GM23248 (cell line): ENCODE measurements at places on chromosomes 2 and 18.
A peak's percentile ranks its signal among the peaks of the same experiment; 100 is the strongest.

- no peak for DNase-seq
- H3K36me3 ChIP-seq, result no peaks in the 10 kb centered on the region
- no peaks in the 10 kb centered on the region for H3K4me1 ChIP-seq
Observed at GRCh38 chr18:13540477-13541182, 185.7 kb downstream of the FAM210A start.

DNA sequence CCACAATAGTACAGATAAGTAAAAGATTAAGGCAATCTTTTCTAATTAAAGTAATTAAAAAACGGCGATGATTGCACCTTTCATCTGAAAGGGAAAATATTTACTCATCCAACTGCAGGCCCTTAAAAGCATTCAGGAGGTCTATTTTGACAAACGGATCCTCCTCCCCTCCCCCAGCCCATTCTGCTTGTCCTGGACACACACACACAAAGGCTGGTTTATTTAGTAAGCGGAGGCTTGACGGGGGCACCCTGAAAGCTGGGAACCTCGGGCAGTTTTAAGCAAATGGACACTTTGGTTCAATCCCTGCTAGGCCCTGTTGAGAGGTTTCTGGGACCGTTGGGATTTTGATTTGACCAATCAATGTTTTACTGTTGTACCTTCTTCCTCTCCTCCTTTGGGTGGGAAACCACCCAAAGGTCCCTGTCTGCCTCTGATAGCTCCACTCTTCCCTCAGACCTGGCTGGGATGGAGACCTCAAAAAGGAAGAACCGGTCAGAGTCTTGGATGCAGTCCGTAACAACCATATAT is 135.8 kb upstream of the HAAO start:
- no peak overlapping the region for H3K27ac ChIP-seq
- H3K36me3 ChIP-seq, result no peaks in the 10 kb centered on the region
- peaks cover 66% of the 10 kb centered on the region for H3K4me1 ChIP-seq
- DNase-seq, result no peak
- no peaks in the 10 kb centered on the region for H3K27me3 ChIP-seq

DNA sequence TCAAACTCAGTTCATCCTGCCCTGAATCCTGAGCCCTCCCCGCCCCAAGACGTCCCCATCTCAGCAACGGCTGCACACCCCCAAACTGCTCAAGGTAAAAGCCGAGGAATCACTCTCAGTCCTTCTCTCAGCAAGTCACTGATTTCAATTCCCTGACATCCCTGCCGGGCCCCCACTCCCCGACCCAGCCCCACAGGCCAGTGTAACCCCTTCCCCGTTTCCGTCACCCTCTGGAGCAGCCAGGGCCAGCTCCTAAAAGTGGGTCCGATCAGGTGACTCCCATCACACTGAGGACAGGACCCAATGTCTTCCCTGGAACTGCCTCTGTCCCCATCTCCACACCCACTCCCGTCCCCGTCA is 20.5 kb downstream of the SNORC start:
- no peaks in the 10 kb centered on the region for H3K36me3 ChIP-seq
- 0 out of 2 replicates have a peak, but pooled peaks cover 3% of the 10 kb centered on the region for H3K27me3 ChIP-seq
- DNase-seq, result no peak
- H3K27ac ChIP-seq, result no peak overlapping the region

GRCh38 chr2:68362069-68362468 is 3.0 kb upstream of the PLEK start:
- no peak overlapping the region for H3K4me3 ChIP-seq
- H3K27me3 ChIP-seq, result no peaks in the 10 kb centered on the region
- no peak overlapping the region for H3K27ac ChIP-seq
- no peaks in the 10 kb centered on the region for H3K4me1 ChIP-seq

DNA sequence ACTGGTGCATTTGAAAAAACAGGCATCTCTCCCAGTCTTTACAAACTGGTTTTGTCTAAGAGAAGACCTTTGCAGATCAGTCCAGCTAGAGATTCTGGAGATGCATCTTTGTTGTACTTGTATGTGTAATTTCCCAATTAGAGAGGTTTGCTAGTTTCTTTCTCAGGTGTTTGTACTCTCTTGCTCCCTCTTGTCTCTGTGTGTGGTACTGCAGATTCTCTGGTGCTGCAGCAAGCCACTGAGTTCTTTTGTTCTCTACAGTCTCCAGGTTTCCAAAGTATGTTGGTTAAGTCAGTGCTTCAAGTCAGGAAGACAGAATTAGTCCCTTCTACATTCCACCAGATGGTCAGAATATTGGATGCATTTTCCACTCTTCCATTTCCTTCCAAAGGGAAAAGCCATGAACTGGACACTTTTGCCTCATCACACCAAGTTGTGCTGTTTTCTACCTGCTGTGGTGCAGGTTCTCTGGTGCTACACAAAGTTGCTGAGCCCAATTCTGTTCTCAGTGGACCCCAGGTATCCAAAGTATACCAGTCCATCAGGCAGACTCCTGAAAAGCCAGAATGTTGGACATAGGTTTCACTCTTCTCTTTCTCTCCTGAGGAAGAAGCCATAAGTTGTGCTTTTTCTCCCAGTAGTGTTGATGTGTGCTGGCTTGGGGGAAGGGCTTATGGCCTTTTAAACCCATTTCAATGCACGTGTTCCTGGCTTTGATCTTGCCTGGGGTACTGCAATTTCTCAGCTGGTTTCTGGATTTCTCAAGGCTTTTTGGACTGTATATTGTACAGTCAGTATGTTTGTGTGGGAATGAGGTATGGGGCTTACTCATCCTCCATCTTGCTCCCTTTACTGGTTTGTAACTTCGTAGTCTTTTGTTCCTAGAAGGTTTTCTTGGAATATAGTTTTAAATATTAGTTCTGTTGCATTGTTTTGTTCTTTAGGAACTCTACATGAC is 29.8 kb downstream of the EPC2 start:
- peak; percentile 12 for DNase-seq
- no peaks in the 10 kb centered on the region for H3K36me3 ChIP-seq
- no peak overlapping the region for H3K27ac ChIP-seq

DNA sequence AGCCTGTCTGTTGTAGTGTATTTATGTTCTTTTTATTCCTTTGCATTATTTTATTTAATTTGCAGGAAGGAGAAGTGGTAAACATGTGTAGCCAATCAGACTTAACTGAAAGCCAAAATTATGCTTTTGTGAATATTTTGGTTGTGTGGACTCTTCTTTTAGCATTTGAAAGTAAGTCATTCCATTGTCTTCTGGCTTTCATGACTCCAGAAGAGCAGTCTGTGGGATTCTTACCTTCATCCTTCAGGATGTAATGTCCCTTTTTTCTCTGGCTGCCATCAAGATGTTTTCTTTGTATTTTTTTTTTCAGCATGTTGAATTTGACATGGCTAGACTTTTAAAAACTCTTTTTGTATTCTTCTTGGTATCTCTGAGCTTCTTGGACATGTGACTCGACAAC is 895.2 kb upstream of the ZEB2 start:
- no peak for DNase-seq
- no peak overlapping the region for H3K4me3 ChIP-seq
- no peaks in the 10 kb centered on the region for H3K4me1 ChIP-seq
- no peak overlapping the region for H3K27ac ChIP-seq

DNA sequence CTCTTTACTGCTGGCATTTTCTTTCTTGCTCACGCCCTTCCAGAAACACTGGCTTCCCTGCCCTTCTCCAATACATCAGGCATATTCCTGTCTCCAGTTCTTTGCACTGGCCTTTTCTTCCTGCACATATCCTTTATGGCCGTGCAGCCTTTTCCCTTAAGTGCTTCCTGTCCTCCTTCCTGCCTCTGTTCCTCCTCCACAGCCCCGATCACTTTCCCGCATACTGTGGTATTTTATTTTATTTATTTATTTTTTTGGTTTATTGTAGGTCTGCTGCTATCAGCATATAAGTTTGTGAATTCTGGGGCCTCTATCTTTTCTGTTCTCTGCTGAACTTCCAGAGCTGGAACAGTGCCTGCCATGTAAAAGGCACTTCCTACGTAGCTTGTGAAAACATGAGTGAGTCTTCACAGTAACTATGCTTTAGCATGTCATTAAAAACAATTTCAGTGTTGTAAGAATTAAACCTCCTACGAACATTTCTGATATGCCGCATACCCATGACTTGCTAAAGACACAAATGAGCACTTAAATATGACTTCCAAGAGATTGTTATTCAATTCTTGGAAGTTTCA is 289.1 kb downstream of the TRIB2 start:
- DNase-seq, result no peak
- H3K4me1 ChIP-seq, result peaks cover 12% of the 10 kb centered on the region; the same call in 1 of the 2 replicates
- H3K36me3 ChIP-seq, result no peaks in the 10 kb centered on the region
- no peak overlapping the region for H3K4me3 ChIP-seq
- H3K27me3 ChIP-seq, result no peaks in the 10 kb centered on the region

DNA sequence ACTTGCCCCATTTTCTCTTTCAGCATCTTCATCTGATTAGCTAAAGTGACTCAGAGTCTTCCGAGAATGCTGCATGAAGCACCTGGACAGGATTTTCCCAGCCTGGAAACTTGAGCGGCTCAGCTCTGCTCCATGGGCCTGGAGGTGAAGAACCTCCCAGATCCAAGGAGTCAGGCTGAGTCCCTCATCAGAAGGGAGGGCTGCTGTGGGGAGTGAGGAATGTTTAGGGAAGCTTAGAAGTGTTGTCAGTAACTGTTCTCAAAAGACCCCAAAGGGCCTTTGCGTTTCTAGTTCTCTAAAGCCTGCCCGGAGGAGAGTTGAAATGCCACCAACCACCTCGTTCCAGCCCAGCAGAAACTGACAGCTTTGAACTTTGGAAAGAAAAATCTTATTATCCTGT is 157.1 kb downstream of the CLIP4 start:
- H3K4me1 ChIP-seq, result no peaks in the 10 kb centered on the region
- no peak overlapping the region for H3K4me3 ChIP-seq
- H3K27me3 ChIP-seq, result peaks cover 18% of the 10 kb centered on the region
- no peak for DNase-seq
- no peaks in the 10 kb centered on the region for H3K36me3 ChIP-seq
- no peak overlapping the region for H3K27ac ChIP-seq

GRCh38 chr2:75667884-75668283 is 21.3 kb downstream of the MRPL19 start:
- H3K27me3 ChIP-seq, result no peaks in the 10 kb centered on the region
- H3K27ac ChIP-seq, result no peak overlapping the region
- H3K4me1 ChIP-seq, result no peaks in the 10 kb centered on the region
- peaks cover 25% of the 10 kb centered on the region for H3K36me3 ChIP-seq

DNA sequence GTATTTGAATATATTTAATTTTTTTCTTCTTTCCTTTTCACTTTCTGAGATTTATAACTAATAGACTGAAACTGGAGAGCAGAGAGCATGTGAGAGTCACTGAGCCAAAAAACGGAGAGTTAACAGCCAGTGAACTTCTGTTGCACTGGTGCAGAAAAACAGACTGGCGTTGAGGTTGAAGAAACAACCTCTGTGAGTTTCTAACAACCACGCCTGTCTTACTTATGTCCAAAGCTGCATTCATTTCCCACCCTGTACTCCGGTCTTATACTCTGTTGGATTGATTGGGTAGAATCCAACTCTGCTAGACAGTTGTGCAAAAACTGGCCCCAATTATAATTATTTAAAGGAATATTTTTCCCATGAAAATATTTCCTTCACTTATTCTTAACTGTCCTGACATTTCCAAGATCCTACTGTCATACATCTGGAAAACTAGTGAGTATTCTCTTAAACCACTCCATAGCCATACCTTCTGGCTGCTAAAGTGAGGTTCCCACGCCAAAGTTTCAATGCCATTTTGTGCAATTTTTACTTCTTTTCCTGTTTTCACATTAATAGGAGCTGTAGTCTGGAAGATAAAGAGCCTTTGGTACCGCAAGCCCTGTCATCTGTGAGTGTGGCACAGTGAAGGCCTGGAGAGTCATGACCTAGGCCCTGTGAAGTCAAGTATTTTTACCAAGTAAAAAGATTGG is 9.4 kb downstream of the CYP1B1 start:
- no peaks in the 10 kb centered on the region for H3K27me3 ChIP-seq
- no peak for DNase-seq
- H3K36me3 ChIP-seq, result peaks cover 12% of the 10 kb centered on the region; the same call in 1 of the 2 replicates
- H3K27ac ChIP-seq, result no peak overlapping the region
- H3K4me3 ChIP-seq, result no peak overlapping the region

GRCh38 chr2:109345091-109345490 is 216.1 kb downstream of the SH3RF3 start:
- no peak overlapping the region for H3K27ac ChIP-seq
- H3K36me3 ChIP-seq, result no peaks in the 10 kb centered on the region
- peaks cover 2% of the 10 kb centered on the region for H3K4me1 ChIP-seq
- H3K4me3 ChIP-seq, result no peak overlapping the region
- no peak for DNase-seq

DNA sequence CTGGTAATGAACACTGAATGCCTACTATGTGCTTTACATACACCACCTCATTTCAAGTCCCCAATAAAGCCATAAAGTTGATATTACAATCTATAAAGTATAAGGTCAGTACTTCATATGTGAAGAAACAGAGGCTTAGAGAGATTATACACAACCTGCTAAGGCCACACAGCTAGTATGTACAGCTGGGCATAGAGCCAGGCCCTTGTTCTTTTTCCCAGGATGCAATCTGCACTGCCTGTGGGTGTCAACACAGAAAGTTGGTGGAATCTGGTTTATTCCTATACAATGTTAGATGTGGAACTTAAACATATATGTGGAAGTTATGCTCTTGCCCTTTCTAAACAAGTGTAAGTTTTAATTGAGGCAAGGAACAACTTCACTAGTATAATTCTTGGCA is 32.8 kb downstream of the INSIG2 start:
- no peak overlapping the region for H3K4me3 ChIP-seq
- peaks cover 54% of the 10 kb centered on the region for H3K4me1 ChIP-seq
- no peaks in the 10 kb centered on the region for H3K36me3 ChIP-seq

GRCh38 chr2:20758997-20759396 is 63.9 kb downstream of the LDAH start:
- H3K4me1 ChIP-seq, result no peaks in the 10 kb centered on the region
- H3K27ac ChIP-seq, result no peak overlapping the region
- no peak overlapping the region for H3K4me3 ChIP-seq
- no peaks in the 10 kb centered on the region for H3K36me3 ChIP-seq
- H3K27me3 ChIP-seq, result no peaks in the 10 kb centered on the region

DNA sequence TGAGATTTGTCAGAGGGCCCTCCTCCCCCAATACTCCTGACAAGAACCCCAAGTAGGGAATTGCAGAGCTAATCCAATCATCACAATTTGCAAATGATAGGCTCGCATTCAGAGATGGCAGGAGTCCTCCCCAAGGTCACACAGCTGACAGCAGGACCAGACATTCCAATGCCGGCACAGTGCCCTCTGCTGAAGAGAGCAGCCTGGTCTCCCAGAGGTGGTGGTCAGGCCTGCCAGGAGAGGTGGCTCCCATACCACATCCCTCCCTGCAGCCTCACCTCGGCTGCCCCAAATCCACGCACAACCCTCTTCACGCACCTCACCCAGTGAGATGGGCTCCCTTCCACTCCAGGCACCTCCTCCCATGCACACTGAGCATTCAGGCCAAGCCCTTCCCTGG is 25.4 kb downstream of the EN1 start:
- no peak overlapping the region for H3K4me3 ChIP-seq
- DNase-seq, result no peak
- no peak overlapping the region for H3K27ac ChIP-seq
- H3K36me3 ChIP-seq, result no peaks in the 10 kb centered on the region
- no peaks in the 10 kb centered on the region for H3K4me1 ChIP-seq

GRCh38 chr2:1631292-1632001 is 112.9 kb downstream of the PXDN start:
- DNase-seq, result no peak
- 0 out of 2 replicates have a peak, but pooled peaks cover 3% of the 10 kb centered on the region for H3K27me3 ChIP-seq
- H3K36me3 ChIP-seq, result peaks cover 29% of the 10 kb centered on the region
- H3K27ac ChIP-seq, result no peak overlapping the region
- 0 out of 2 replicates have a peak, but pooled peaks cover 4% of the 10 kb centered on the region for H3K4me1 ChIP-seq

- H3K27me3 ChIP-seq, result peaks cover 40% of the 10 kb centered on the region
- H3K4me1 ChIP-seq, result no peaks in the 10 kb centered on the region
- DNase-seq, result no peak
- no peaks in the 10 kb centered on the region for H3K36me3 ChIP-seq
Observed at GRCh38 chr18:58038063-58038462, 6.0 kb upstream of the NEDD4L start.
